ENCODE measurements at places on chromosomes 12 and 14.
A peak's percentile ranks its signal among the peaks of the same experiment; 100 is the strongest.

DNA sequence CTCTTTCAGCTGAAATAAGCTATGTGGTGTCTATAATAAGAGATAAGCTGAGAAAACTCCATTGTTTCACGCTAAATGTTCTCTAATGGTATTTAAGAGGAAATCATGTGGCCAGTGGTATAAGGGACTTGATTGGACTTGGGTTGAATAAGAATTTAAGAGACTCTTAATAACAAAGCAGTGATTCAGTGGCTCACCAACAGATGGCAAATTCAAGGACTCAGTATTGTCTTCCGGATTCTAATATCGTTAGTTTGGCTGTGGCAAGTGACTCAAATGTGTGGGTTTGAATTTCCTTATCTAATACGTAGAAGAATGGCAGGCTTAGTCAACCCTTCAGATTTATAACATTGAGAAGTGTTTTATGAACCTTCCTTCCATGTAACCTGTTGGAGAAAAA is 49.1 kb upstream of the KCNH3 start:
- no peak for DNase-seq

- DNase-seq: no peak
Measured at GRCh38 chr14:94390372-94391086, 2.1 kb upstream of the SERPINA1 start.

DNA sequence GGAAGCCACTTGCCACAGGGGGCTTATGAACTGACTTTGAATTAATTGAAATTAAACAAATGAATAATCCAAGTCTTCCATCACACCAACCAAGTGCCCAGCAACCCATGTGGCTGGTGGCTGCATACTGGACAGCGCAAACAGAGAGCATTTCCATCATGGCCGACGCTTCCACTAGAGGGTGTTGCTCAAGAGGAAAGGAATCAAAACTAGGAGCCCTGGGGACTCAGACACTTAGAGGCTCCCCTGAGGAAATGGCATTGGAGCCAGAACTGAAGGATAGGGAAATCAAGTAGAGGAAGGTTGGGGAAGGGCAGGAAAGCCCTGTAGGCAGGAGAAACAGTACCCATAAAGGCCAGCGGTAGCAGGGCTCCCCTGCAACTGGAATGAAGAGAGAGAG is 50.6 kb upstream of the NUAK1 start:
- no peak for DNase-seq

DNA sequence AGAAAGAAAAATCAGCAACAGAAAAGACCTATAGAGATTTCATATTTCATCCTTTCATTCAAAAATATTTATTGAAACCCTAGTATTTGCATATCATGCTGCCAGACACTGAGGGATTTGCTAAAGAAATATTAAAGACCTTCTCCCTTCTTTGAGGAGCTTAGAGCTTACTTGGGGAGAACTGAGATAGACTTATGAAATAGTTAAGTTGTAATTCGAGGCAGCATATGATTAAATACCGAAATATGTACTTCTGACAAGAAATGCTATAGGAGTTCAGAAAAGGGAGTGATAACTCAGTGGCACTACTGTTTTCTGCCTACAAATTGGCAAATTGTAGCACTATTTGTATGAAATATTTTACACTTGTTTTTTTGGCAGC is 59.1 kb downstream of the PLXNC1 start:
- DNase-seq: no peak

GRCh38 chr14:51333901-51334521 is 94.0 kb downstream of the TMX1 start:
- DNase-seq: no peak

DNA sequence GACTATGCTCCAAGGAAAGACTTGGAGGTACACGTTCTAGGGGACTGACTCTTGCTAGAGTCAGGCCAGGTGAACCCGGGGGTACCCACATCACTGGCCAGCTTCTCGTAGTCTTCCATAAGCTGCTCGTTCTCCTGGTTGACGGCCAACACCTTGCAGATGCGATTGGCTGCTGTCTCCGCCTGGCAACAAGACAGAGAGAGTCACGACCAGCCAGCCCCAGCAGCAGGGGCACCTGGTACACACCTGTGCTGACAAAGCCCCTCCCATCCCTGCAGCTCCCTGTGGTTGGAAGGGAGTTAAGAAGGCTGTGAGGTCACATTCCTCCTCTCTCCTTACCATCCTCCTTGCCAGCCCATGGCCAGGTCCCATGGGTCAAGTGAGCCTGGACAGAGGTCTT is 85.5 kb downstream of the ACTN1 start:
- no peak for DNase-seq

DNA sequence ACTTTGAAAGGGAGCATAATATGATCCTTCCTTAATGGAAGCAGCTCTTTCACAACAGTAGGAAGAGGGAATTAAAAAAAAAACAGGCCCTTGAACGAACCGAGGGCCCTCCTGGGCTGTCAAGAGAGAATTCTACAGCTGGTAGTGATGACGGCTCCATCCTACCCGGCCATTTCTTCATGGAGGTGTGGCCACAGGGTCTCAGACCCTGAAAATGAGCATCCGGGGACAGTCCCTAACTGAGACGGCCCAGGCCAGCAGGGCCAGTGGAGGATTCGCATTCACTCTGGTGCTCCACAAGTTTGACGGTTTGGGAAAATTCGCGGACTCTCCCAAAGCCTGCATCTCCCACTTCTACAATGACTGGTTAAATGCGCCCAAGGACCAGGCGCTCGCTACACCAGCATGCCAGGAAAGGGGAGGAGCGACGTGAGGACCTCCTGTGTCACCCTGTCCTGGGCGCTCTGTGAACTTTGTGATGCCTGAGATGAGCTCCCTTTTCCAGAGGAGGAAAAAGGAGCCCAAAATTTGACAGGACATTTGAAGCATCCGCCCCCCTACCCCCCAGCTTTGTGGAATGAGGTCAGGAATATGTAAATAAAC is 66.8 kb downstream of the BCL11B start:
- no peak for DNase-seq

GRCh38 chr14:101827286-101827685 is 65.8 kb downstream of the PPP2R5C start:
- no peak for DNase-seq

DNA sequence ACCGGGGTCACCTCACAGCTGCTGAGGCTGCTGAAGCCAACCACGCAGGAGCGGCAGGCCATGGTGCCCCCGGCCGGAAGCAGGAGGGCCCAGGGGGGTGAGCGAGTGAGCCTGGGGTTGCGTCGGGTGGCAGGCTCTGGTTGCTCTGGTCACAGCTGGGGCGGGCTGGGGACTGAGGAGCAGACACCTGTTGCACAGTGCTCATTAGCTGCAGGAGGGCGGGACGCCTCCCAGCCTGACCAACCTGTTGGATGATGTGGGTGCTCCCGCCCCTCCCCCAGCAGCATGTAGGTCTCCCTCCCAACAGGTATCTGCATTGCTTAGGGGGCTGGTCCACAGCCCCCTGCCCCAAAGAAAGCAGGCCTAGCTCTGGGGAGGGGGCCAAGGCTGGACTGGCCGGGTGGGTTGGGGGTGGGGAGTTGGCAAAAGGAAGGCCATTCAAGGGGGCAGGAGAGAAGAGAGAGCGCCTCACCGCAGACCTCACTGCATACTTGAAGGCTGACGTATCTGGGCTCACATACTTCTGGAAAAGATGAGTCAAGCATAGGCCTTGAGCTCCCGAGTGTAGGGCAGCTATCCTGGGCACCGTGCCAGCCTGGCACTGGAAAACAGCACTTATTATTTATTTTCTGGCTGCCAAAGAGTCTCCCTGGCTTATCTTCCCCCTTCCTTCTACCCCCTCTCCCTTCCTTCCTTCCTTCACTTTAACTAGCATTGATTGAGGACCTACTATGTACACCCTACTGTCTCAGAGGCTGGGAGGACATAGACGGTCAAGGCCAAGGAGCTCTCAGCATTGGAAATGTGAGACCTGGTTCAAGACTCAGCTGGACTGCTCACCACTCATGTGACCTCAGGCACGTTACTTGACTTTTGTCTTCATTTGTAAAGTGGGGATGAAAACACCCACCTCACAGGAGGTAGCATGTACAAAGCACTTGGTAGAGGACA is at the start of gene KRT80:
Gene KRT80, minus strand, starts transcription at position 174 of the 951 bp plus-strand sequence. Its CDS starts 112 bp downstream, at position 62.
- DNase-seq: peak; percentile 67

DNA sequence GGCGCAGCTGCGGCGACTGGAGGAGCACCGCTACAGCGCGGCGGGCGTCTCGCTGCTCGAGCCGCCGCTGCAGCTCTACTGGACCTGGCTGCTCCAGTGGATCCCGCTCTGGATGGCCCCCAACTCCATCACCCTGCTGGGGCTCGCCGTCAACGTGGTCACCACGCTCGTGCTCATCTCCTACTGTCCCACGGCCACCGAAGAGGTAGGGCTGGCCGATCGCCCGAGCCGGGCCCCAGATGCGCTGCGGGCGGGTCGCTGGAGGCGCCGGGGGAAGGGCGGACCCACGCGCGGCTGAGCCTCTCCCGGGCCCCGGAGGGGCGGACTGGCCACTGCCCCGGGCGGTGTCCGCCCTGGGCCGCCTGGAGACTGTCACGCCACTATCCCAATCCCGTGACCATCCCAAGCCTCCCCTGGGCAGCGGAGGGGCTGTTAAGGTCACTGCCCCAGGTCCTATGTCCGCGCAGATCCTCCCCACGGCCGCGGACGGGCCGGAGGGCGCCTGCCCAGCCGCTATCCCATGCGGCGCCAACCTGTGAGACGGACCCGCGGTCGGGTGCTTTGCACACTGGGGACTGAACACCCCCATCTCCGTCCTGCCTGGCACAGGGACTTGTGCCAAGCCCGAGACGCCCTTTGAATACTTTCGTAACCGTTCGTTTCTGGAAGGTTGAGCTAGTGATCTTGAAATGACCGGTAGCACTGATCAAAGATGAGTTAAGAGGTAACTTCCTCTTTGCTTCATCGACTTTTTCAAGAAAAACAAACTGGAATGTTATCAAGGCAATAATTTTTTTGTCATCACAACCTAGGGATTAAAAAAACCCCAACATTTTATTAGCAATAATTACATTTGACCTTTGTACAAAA is 725 bp downstream of the CHPT1 start:
- DNase-seq: peak; percentile 35

- DNase-seq: no peak
Measured at GRCh38 chr12:100576331-100577036, 3.0 kb downstream of the GAS2L3 start.

GRCh38 chr14:64209444-64210131 is 84.6 kb downstream of the ESR2 start:
- DNase-seq: no peak

DNA sequence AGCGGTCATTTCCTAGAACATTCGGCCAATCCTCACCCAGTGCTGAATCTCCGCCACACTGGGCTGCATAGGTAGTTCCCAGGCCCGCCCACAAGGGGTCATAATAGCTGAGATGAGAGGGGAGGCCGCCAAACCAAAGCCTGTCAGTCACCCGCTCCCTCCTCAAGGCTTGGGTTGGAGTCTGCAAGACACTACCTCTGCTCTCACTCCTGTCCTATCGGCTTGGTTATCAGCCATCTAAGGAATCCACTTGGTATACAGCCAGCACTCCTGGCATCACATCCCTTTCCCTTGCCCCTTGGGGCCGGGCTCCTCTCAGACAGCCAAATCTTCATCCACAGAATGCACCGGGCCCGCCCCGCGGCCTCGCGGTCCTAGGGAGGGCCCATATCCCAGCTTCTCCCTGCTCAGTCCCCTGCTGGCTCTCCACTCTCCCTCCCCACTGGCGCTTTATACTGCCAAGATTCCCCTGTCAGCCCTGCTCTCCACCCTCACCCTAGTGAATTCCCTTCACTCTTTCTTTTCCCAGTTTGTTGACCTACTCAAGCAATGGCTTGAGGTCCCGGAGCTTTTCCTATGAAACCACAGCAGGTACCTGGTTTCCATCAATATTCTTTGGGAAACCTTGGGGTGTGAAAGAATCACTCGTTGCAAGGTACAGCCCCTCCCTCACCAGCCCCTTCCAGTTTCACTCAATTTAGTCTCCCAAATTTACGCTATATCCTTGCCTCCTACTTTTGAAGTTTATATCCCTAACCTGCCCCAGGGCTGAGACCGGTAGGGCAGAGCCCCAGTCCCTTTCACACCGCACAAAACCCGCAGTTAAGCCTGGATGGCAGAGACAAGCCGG is 1.4 kb downstream of the IFFO1 start:
- DNase-seq: peak; percentile 26

- no peak for DNase-seq
Measured at GRCh38 chr14:50350975-50351374, 38.9 kb downstream of the DMAC2L start.

GRCh38 chr12:57368349-57369095 is 62.3 kb downstream of the R3HDM2 start:
- no peak for DNase-seq

DNA sequence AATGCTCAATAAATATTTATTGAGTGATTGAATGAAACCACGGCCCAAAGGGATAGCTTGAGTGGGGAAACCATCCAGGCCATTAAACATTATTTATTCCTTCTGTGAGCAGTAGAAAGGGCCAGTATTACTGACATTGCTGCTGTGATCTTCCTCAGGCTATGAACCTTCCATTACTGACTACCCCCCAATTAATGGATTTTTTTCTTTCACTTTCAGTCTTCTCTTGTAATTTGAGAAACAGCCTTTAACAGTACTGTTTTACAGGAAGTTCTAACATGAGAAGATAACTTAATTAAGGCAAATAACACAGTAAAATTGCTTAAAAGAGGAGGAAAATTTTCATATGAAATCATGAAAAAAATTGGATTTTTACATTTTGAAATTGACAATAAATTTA is 629.5 kb downstream of the TRHDE start:
- DNase-seq: no peak

DNA sequence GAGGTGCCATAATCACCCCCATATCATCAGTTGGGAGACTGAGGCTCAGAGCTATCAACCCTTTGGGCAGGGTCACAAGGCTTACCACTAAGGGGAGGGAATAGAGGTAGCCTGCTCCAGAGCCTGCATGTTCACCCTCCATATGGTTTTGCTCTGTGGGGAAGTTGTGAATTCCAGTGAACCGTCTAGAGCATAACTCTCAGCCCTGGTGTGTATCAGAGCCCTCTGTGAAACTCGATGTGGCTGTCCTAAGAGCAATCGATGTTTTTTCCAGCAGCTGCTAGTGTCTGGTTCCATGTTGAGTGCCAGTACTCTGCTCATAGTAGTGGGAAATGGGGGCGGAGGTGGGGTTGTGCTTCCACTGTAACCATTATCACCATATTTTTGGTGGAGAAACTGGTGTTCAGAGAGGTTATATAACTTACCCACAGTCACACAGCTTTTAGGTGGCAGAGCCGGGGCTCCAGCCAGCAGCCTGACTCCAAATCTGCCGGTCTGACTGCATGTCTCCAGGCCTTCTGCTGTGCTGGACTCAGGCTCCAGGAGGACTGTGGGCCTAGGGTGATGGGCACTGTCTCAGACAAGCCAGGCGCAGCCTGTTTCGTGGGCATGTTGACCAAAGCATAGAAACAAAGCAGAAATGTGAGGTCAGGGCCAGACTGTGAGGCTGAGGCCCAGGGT is 104.2 kb downstream of the ADCK1 start:
- DNase-seq: no peak

- DNase-seq: no peak
Measured at GRCh38 chr14:68604361-68604730, 188.5 kb downstream of the ZFP36L1 start.

- no peak for DNase-seq
Measured at GRCh38 chr12:6813363-6813762, 8.3 kb upstream of the GPR162 start.

DNA sequence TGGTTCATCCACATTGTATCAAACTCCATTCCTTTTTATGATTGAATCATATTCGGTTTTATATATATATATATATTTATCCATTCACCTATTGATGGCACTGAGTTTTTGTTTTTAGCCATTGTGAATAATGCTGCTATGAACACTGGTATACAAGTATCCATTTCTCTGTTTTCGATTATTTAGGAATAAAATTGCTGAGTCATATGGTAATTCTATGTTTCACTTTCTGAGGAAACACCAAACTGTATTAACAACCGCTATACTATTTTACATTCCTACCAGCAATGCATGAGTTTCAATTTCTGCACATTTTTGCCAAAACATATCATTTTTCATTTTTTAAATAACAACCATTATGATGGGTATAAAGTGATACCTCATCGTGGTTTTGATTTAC is 104.7 kb downstream of the C12orf42 start:
- no peak for DNase-seq
